Cortex of kidney (tissue), 1 donor: ENCODE measurements at places on chromosomes 2 and 18.

DNA sequence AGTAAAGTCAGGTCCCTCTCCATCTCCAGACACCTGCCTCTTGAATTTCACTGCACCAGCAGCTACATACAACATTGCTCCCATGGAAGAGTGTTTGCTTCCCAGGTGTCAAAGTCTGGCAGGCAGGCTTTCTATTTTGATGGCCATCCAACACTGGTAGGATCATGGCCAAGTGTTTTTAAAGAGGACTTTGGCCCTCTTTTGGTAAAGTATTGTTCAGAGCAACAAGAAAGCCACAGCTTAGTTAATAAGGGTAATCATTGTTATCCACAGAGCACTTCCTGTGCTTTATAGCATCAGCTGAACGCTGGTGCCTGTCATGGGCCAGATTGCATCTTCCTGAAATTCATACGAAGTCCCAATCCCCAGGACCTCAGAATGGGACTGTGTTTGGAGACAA lies 133.2 kb downstream of the NCK2 start:
- DNase-seq, result no peak

- no peak for DNase-seq
These were observed 807.2 kb downstream of the BCL11A start for GRCh38 chr2:59746291-59746690.

- no peak for DNase-seq
These were observed 250.8 kb upstream of the TCF4 start for GRCh38 chr18:55838841-55839240.

DNA sequence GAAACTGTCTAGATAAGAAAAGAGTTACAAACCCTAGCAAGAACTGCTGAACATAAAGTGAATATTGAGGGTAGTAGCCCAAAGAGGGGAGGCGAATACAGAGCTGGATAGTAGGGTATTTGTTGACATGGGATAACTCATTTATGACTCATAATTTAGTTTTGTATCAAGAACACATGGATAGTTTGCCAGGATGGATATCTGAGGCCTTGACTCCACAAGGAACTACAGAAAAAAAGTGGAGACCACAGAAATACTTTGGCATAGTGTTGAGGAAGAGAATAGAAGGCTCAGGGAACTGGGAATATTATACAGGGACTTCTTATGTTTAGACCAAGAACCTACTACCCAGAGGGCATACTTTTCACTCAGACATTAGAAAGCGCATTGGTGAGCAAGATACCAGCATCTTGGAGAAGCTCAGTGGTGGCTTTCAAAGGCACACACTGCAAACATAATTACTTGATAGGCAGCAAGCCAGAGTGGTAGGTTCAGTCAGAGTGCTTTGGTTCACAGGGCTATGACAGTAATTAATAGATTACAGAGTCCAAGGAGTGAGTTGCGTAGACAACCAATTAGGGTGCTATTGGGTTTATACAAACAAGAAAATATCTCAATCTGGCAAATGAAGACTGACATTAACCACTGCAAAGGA lies 51.9 kb upstream of the ZBTB7C start:
- no peak for DNase-seq

DNA sequence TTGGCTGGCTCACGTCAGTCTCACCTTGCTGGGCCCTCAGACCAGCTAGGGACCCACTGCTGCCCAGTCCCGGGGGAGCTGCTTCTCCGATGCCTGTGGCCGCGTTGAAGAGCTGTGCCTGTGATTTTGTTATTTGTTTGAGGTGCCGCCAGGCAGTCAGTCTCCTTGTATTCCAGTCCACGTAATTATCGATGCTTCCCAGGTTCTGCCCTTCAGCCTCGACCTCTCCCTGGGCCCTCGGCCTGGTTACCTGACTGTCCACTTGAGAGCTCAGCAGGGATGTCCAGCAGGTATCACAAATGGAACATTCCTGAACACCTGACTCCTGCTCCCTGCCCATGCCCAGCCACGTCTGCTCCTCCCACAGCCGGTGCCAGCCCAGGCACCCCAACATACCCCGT lies 195.9 kb upstream of the HS6ST1 start:
- DNase-seq, result no peak
